ENCODE measurements at places on chromosomes 2 and 18.

DNA sequence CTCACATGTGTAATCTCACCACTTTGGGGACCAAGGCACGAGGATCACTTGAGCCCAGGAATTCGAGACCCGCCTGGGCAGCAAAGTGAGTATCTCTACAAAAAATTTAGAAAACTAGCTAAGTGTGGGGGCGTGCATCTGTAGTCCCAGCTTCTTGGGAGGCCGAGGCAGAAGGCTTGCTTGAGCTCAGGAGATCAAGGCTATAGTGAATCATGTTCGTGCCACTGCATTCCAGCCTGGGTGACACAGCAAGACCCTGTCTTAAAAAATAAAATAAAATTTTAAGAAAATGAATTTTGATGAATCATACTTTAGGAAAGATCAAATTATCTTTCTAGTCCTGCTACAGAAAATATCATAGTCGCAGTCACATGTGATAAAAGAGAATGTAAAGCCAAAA lies 46.9 kb downstream of the CABYR start:
- DNase-seq: no peak

DNA sequence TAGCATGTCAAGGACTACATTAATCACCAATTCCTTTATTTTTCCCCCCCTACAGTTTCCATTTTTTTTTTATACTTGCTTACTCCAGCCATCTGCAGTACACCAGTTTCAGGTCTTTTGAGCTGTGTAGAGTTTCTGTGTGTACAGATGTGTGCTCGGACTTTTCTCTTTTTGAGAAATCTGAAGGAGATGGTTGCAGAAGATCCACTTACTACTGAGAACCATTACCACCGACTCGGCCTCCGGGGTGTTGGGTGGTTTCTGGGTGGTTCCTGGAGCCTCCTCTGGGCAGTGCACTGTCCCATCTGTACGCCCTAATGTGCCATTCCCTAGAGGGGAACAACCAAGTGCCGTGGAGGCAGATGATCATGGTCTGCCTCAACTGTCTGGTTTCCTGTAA lies 15.4 kb upstream of the LYPD6B start:
- DNase-seq: no peak

DNA sequence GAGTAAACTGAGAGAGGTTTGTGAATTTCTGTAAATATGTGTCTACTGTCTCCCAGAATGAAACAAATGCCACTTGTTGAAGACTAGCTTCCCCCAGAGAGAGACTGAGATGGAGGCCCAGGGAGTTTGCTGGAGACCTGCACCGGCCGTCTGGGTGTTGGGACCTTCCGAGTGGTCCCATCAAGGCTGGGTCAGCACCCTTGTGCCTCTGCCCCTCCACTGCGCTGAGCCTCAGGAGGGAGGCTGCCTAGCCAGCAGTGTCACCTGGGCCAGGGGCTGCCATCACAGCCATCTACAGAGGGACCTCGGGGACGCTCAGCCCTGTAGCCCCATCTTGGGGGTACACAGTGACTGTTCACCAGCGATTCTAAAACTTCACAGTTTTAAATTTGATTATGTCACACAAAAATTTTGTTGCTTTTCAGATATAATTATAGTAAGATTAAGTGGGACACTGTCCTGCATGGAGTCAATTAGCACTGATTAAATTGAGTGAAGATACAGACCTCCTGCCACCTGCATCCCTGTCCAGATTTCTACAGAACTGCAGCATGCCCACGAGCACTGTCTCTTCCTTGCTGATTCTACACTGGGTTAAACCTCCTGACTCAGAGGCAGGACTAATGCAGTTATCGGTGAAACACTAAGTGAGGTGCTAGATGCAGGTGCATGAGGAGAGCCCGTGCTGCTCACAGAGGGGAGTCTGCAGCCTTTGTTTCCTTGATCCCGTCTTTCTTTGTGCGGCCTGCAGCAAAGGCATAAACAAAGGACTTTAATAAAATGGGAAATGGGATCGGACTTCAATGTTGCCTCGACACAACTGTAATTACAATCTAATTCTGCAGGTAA lies 50.5 kb downstream of the TMEM18 start:
- DNase-seq: no peak

DNA sequence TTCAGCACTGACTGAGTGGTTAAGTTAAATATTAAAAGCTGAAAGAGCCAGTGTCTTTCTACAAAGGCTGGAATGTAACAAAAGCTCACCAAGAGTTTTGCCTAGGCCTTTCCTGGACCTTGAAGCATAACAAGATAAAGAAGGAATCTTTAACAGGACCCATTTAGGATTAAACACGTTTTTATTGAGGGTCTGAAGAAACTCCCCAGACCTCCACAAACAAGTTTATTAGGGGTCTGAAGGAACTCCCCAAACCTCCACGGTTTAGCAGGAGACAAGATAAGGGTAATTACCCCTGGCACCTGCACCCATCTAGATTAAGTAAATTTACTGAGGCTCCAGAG lies 104.0 kb downstream of the ACAA2 start:
- no peak for DNase-seq

DNA sequence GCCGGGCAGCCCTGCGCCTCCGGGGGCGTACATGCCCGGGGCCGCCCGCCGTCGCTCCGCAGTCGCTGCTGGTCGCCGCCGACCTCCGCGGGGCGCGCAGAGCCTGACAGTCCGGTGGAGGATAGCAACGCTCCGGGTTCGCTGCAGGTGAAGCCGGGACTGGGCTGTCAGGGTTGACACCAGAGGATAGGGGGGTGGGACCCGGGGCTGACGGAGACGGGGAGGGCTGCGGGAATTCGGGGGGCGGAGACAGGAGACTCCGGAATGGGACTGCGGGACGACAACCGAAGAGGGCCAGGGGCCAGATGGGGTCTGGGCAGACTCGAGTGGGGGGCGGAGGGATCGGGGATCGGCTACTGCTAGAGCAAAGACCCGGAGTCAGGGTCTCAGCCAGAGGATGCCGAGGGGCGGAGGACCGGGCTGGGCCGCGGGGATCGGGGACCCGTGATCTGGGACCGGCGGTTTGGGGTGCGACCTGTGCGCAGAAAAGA lies 403 bp downstream of the TMEM127 start:
- DNase-seq: no peak

GRCh38 chr2:36675579-36676282 lies 20.8 kb upstream of the VIT start:
- no peak for DNase-seq

- DNase-seq: no peak
Measured at GRCh38 chr2:191274413-191274815, 29.2 kb downstream of the MYO1B start.

GRCh38 chr18:36527740-36528455 lies 230.4 kb downstream of the FHOD3 start:
- no peak for DNase-seq

GRCh38 chr2:154686162-154686561 lies 12.3 kb upstream of the KCNJ3 start:
- DNase-seq: no peak

GRCh38 chr2:218397820-218398436 lies 1.7 kb upstream of the CTDSP1 start:
- DNase-seq: no peak

- DNase-seq: no peak
Measured at GRCh38 chr18:8812631-8813030, 107.3 kb downstream of the MTCL1 start.

GRCh38 chr2:129758784-129759471 lies 220.5 kb upstream of the RAB6C start:
- no peak for DNase-seq

GRCh38 chr2:137912371-137912770 lies 51.9 kb upstream of the HNMT start:
- no peak for DNase-seq

- no peak for DNase-seq
Measured at GRCh38 chr2:238685327-238685709, 162.6 kb upstream of the TWIST2 start.

DNA sequence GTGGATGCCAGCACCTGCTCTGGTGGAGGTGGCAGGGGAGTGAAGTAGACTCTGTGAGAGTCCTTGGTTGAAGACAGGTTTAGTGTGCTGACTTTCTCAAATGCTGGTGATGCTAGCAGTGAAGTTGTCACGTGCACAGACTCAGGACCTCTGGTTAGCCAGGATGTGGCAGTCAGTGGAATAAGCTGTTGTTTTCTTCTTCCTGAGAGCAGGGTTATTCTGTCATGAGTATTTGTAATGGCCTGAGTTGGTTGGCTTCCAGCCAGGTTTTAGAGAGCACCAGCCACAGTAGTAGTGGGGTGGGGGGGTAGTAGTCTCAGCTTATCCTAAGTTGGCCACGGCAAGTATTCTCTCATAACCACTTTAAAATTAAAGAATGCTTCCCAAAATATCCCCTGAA lies 238.5 kb upstream of the FBXO11 start:
- no peak for DNase-seq

DNA sequence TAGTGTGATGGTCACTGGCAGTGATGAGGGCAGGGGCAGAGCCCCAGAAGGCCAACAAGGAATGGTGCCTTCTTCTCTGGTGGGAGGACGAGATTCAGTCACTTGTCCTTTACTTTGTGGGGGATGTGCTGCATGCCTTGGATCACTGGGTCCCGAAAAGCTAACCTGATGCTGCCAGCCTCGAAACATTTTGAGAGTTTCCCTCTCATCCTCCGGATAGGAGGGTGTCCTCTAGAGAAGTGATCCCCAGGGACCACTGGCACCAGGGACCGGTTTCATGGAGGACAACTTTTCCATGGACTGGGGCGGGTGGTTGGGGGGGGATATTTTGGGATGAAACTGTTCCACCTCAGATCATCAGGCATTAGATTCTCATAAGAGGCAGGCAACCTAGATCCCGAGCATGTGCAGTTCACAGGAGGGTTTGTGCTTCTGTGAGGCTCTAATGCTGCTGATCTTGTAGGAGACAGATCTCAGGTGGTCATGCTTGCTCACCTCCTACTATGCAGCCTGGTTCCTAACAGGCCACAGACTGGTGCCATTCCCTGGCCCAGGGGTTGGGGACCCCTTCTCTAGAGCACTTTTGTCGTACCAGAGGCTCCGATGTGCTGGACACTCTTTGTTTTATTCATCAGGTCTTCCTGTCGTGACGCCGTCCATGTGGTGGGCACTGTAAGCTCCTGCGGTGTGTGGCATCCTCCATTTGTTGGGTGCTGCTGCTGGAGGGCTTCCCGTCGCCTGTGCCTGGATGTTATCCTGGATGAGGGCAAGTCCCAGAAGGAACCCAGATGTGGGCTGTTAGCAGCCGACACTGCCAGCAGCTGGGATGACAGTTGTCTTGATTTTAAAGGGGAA lies 68.5 kb upstream of the HDAC4 start:
- no peak for DNase-seq

DNA sequence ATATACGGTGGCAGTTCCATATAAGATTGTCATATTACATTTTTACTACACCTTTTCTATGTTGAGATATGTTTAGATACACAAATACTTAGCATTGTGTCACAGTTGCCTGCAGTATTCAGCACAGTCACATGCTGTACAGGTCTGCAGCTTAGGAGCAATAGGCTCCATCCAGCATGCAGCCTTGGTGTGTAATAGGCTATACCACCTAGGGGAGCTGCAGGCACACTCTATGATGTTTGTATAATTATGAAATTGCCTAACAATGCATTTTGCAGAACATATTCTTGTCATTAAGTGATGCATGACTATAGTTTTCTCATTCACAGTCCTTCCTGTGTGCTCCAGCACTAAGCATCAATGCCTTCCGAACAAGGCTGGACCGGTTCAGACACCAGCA lies 133.4 kb downstream of the NDUFA10 start:
- DNase-seq: no peak

DNA sequence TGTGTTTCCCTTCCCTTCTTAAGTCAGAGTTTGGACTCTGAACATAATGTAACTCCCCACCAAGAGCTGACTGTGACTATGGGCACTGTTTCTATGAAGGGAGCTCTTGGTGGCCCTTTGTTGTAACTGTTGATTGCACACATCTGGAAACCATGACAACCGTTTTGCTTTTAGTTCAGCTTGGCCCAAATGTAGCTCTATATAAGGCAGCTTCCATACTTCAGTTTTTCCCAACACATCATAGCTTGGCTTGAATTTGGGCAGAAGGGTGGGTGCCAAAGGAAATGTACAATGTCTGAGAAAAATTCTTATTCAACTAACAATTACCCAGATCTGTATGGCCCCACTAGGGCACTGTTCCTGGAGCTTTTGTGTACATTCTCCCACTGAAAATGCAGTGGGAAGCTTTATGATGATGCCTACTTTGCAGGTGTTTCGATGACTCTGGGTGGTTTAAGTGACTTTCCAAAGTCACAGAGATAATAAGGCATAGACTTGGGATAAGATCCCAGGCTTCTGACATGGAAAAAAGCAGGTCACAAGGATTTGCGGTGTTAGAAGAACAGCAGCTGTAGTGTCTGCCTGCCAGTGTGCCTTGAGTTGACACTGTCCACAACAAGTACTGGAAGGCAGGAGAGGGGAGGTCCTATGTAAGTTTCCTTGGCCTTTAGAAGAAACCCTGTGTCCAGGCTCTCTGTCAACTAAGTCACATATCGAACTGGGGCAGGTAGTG lies 2.4 kb upstream of the CETN1 start:
- no peak for DNase-seq

GRCh38 chr18:37553633-37554398 lies 11.8 kb downstream of the CELF4 start:
- DNase-seq: no peak

GRCh38 chr18:48732767-48733424 lies 194.1 kb downstream of the CTIF start:
- DNase-seq: no peak

GRCh38 chr2:218028189-218028495 lies 25.3 kb upstream of the TNS1 start:
- no peak for DNase-seq

DNA sequence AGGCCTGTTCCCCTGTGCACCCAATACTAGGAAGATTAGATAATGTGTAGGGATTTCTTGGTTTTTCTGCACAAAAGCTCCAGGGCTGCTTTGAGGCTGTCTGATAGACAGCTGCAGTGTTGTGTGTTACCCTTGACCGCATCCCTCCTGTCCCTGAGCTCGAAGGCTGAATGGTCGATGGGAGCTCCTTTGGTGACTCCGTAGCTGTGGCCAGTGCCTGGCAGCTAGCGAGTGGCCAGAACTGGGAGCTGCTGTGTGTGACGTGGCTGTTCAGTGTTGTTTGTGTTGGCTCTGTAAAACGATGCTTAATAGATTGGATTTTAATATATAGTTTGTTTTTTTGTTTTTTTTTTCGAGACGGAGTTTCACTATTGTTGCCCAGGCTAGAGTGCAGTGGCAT lies 170.0 kb downstream of the AGAP1 start:
- DNase-seq: no peak

DNA sequence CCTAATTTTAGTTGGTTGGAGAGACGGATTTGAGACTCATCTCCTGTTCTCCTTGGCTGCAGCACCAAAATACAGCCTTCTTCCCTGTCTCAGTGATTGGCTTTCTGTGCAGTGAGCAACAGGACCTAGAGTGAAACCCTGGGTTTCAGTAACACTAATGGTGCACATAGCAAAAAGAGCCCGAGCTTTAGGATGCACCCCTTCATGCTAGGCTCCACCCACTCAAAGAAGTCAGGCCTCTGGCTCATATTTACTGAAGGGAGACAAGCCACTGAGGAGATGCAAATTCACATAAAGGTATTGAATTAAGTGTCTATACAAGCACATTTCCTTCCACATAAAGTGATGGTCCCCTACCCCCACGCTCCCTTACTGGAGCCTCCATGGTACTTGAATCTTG lies 131.9 kb upstream of the CHAC2 start:
- no peak for DNase-seq
